ENCODE measurements at places on chromosomes 7 and 10.

- no peak for DNase-seq
Observed at GRCh38 chr7:84838857-84839256, 348.0 kb downstream of the SEMA3D start.

DNA sequence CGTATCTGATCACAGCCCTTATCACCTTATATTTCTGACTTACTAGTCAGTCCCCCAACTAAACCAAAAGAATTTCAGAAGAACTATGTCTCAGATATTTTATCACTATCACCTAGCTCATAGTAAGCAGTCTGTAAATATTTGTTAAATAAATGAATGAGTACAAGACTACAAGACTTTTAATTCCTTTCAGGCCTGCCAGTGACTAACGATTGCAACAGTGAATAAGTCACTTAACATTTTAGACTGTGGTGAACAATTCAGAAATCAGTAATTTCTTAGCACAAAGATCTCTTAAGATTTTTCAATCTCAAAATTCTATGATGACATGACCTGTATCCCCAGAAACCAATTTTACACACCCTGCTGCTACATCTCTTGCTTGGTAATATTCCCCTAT, 162.2 kb downstream of the IMMP2L start:
- DNase-seq: no peak

- DNase-seq: no peak
Observed at GRCh38 chr7:110356438-110356837, 734.5 kb upstream of the LRRN3 start.

DNA sequence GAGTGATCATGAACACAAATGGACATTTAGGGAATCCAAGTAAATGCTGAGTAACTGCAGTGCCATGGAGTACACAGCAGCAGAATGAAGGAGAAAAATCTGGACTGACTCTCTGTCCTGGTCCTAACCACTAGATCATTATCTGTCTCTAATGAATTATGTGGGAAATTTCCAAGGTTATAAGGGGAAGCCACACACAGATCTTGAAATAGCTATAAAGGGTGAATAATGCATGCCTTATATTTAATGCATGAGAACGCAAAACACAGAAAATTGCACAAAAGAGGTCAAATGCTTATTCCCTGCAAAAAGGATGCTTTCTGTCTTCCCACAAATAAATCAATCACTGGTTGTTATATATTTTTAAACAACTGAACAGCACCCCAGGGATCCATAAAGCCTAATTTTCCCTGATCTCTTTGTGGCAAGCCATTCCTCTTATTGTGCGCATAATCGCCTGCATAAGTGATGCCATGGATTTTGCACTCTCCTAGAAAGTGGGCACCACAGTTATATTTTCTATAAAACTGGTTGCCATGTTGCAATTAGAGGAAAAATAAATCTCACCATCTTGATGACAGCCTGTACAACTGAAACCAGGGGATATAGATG, 201.8 kb downstream of the XPNPEP1 start:
- DNase-seq: no peak

DNA sequence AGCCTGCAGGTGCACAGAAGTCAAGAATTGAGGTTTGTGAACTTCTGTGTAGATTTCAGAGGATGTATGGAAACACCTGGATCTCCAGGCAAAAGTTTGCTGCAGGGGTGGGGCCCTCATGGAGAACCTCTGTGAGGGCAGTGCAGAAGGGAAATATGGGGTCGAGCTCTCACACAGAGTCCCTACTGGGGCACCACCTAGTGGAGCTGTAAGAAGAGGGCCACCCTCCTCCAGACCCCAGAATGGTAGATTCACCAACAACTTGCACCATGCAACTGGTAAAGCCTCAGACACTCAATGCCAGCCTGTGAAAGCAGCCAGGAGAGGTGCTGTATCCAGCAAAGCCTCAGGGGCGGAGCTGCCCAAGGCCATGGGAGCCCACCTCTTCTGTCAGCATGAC, 205.8 kb downstream of the CCSER2 start:
- no peak for DNase-seq

DNA sequence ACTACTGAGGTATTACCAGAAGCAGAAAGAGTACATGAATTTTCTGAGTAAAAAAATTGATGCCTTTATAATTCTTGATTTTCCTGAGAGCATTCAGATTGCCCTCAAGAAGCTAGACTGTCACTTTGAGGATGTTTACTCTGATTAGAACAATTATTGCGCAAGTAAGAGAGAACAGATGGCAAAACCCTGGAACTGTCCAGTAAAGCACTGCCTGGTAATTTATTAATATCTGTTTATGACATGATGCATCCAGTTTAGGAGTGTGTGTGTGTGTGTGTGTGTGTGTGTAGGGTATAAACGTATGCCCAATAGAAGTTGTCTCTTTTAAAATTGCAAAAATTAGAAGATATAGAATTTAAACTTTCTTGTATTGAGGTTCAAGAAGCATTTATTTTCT, 379.7 kb downstream of the PHTF2 start:
- DNase-seq: no peak

GRCh38 chr7:137475966-137476365, 132.4 kb upstream of the PTN start:
- no peak for DNase-seq

DNA sequence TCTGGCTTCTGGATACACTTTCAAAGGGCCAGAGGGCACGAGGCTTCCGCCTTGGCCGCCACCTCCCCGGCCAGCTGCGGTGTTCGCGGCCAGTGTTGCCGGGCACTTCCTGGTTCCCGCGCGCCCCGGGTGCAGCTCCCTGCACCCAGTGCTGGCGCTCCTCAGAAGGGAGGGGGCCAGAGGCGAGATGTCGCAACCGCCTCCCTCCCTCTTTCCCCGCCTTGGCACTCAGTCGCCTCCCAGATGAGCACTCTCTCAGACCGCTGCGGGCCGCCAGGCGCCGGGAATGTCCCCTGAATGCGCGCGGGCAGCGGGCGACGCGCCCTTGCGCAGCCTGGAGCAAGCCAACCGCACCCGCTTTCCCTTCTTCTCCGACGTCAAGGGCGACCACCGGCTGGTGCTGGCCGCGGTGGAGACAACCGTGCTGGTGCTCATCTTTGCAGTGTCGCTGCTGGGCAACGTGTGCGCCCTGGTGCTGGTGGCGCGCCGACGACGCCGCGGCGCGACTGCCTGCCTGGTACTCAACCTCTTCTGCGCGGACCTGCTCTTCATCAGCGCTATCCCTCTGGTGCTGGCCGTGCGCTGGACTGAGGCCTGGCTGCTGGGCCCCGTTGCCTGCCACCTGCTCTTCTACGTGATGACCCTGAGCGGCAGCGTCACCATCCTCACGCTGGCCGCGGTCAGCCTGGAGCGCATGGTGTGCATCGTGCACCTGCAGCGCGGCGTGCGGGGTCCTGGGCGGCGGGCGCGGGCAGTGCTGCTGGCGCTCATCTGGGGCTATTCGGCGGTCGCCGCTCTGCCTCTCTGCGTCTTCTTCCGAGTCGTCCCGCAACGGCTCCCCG, at the start of gene FFAR4:
Gene FFAR4 (plus strand): TSS at position 231 of the 842 bp plus-strand sequence. CDS start 56 bp downstream, at position 287.
- no peak for DNase-seq

DNA sequence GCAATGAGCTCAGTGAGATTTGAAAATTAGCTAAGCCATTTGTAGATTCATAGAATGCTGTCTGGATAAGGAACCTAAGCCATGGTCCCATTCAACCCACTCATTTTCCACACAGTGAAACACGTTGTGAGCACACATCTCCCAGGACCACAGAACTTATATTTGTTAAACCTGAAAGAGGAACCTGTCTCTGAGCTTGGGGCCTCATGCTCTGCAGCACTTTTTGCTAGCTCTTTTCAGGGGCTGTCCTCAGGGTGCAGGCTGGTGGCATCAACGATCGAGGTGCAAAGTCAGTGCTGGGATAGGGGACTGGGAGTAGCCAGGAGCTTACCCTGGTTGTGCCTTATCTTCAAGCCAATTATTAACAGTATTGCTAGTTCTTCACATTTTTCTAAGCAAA, 11.9 kb downstream of the HECW1 start:
- DNase-seq: no peak

DNA sequence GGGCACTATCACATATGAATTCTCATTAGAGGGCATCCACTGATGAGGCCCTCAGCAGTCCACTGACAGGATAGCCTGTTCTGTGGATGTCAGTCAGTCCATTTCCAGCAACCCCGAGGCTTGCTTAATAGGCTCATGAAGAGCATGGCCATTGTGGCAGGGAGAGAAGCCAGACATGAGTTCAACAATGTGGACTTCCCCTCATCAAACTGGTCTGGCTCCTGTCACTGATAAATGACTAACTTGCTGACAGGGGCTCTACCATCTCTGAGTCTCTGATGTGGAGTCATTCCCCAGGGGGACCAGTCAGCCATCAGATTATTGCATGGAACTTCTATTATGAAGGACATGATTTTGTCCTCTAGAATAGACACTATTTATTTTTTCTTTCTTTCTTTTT, 19.8 kb upstream of the TRIL start:
- DNase-seq: no peak

DNA sequence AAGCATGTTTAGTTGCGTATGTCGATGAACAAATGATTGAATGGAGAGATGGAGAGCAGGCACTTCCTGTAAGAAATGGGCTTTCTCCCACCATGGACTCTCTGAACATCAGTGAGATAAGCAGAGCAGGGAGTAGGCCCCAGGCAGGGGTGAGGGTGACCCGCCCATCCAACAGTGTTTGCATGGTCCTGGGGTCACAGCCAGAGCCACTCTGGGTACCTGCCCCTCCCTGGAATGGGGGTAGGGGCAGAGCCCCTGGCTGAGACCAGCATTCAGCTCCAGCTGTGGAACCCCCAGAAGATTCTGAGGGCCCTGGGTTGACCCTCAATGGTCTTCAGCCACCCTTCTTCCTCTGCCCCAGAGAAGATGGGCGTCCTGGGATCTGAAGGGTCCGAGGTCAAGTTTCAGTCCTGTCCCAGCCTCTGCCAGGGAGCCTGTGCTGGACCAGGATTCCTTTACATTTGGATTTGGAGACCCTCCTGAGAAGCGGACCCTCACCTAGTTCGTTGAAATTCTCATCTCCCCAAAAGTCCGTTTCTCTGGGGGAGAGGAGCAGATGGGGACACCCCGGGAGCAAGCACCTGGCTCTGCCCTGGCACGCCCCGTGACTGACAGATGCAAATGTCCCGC, 2.4 kb upstream of the FGF8 start:
- DNase-seq: no peak

DNA sequence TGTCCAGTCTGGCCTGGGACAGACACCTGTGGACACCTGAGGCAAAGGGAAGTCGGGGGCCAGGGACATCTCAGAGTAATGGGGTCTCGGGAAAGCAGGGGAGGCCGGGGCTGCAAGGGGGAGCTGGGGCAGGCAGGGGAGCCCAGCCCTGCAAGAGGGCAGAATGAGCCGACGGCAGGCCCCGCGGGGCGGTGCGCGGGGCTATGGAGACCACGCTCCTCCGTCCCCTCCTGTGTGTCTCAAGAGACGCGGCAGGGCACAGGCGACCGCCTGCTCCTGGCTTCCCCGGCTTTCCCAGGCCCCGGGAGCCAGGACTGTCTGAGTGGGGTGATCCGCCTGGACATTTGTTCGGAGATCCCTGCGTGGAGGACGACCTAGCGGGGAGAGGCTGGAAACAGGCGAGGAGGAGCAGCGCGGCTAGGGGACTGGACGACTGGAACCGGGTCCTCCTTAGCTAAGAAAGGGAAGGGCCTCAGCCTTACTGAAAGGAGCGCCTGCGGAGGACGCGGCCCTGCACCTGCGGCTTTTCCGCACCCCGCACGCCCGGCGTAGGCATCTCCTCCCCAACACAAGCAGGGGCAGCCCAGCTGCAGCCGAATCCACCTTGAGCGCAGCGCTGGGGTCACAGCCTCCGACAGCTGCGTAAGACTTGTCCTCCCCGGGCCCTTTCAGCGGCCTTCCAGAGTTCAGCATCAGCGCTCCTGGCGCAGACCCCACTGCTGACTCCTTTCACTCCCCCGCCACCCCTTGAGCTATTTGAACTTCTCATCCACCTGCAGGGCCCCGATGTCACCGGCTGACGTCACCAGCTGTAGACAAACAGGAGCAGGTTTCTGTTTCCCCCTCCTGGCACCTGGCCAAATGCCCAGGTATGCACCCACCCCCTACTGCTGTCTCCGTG, 176.4 kb downstream of the ZNF248 start:
- no peak for DNase-seq

DNA sequence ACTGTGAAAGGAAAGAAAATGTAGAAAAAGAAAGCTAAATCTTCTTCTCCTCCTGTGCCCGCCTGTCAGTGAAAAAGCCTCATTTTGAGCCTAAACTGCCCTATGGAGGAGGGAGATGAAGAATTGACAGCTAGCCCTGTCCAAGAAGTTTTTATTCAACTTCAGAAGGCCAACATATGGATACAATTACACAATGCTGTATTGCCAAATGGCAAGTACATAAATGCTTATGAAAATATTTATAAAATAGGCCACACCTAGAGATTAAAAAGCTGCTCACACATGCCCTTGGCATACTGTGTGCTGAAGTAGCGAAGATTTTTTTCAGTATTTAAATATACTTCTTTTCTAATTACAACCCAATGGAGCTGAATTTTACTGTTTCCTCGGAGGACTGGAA, 65.1 kb upstream of the NEBL start:
- no peak for DNase-seq

DNA sequence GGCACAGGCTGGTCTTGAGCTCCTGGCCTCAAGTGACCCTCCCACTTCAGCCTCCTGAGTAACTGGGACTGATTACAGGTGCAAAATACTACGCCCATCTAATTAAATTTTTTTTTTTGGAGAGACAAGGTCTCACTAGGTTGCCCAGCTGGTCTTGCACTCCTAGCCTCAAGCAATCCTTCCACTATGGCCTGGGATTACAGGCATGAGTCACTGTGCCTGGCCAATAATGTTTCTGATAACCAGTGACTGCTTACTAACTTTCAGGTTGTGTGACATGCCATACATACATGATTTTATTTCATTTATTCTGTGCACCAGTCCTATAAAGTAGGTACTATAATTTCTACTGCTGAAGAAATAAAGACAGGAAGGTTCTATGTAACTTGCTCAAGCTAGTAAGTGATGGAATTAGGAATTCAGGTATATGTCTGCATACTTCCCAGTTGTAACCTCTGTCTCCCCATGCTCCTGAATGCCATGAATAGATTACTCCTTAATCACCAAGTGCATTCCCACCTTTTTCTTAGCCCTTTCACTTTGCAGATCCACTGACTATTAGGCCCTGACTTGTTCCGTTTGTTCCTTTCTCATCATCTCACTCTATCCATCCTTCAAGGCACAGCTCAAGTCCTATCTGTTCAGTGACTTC, 28.1 kb downstream of the MCU start:
- DNase-seq: no peak

GRCh38 chr10:69741252-69741651, 60.5 kb upstream of the COL13A1 start:
- DNase-seq: no peak

DNA sequence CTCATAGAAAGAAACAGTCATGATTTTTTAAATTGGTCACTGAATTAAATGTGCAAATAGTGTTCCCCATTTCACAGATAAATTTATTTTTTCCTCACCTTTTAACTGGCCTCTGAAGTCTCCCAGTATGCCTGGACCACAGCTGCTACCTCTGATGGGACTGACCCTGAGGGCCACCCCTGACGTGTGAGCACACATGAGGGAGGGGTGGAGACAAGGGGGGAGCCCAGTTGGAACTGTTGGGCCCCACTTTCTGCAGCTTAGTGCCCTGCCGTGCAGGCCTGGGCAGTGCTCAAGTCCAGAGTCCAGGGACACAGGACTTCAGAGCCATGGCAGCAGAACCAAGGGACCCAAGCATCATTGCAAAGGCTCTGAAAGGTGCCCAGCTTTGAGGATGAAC, 243.9 kb downstream of the GRID1 start:
- DNase-seq: no peak

GRCh38 chr7:102444961-102445673, 11.7 kb downstream of the ORAI2 start:
- no peak for DNase-seq
